ENCODE measurements at places on chromosomes 1 and 21. TPM values are rescaled to one million over a fixed set of nuclear protein-coding genes. Genes with fewer than 3 reads are reported as not detected.
A peak's percentile ranks its signal among the peaks of the same experiment; 100 is the strongest.

The PRAMEF33 gene
- not detected for total RNA-seq

The PIGM gene
- 6.9 TPM for total RNA-seq

The HUNK gene
- 13.0 TPM for total RNA-seq

DNA sequence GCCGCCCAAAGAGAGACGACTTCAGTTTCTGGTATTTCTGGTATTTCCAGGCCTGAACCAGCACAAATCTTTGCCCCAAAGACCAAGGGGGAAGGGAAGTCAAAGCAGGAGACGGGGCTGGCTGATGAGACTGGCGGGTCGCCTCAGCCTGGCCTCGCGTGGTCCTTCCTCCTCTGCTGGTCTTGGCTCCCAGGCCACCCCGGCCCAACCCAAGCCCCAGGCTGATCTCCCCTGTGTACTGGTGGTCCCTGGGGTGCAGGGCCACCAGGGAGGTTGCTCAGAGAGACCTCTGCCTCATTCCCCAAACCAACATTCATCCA is 19.9 kb downstream of the WNT4 start:
- DNase-seq: no peak

GRCh38 chr1:56758135-56758534 is 61.1 kb downstream of the FYB2 start:
- DNase-seq: no peak

DNA sequence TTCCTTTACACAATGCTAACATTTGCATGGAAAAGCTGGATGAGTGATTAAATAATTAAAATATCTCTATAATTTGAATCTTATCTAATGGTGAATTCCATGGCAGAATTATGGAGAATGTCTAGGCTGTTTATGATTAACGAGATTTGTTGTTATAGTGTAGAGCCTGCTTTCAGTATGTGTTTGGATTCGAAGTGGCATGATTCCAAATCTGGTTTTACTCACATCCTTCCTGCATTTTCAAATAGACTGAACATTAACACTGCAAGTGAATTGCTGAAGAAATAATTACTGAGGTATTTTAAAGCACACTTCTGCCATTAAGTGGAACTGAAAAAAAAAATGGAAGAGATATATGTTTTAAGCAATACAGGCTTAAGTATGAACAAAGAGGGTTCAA is 5.1 kb upstream of the NEK7 start:
- no peak for DNase-seq

- peak; percentile 37 for DNase-seq
Observed at GRCh38 chr1:41474490-41475271, 9.8 kb downstream of the EDN2 start.

All from dorsolateral prefrontal cortex (tissue), 122 donors.